ENCODE measurements at places on chromosomes 6 and 20.

DNA sequence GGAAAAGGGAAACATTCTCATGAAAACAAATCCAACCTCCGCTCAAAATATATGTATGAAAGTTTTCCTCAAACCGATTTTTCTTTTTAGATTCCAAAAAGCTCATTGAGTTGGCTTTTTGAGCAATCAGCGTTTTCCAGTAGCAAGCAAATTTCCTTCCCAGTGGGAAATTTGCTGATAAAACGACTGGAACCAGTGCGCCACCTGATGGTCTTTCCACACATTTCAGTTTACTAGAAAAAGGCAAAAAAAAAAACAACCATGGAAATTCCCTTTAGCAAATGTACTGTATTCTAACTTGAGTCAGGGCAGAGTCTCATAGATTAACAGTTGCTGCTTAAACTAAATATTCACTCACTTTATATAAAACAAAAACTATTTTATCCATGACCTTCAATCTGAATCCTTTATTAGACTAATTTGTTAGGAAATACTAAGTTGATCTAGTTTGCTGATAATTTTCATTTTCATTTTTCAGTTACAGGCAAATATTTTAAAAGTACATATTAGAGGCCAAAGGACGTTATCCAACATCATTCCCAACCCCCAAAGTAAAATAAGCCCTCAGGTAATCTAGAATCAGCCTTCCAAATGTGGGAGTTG is 271.5 kb downstream of the FOXA2 start:
- no peak for DNase-seq

DNA sequence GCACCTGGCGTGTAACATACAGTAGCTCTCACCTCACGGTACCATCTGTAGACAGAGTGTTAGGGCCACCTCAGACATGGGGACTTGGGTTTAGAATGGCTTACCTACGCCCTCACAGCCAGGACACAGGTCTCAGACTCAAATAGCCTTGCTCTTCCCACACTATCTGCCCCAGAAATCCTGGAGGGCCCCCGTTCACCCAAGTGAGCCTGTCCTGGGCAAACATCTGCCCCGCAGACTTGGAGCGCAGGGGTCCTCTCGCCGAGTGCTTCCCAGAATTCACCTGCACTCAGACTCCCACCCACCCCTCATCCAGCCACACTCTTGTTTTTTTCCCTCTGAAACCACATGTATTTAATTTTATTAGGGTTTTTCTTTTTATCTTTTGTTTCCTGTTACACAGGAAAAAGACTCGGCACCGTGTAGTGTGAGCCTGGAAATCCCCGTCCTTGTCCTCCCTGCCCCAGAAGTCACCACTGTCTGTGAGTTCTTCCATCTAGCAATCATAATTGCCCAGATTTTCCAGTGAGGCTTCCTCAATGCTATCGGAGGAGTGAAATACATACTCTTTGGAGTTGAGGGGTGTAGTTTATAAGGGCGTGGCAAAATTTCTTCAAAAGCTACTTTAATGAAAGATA is 17.1 kb upstream of the MAP1LC3A start:
- no peak for DNase-seq

DNA sequence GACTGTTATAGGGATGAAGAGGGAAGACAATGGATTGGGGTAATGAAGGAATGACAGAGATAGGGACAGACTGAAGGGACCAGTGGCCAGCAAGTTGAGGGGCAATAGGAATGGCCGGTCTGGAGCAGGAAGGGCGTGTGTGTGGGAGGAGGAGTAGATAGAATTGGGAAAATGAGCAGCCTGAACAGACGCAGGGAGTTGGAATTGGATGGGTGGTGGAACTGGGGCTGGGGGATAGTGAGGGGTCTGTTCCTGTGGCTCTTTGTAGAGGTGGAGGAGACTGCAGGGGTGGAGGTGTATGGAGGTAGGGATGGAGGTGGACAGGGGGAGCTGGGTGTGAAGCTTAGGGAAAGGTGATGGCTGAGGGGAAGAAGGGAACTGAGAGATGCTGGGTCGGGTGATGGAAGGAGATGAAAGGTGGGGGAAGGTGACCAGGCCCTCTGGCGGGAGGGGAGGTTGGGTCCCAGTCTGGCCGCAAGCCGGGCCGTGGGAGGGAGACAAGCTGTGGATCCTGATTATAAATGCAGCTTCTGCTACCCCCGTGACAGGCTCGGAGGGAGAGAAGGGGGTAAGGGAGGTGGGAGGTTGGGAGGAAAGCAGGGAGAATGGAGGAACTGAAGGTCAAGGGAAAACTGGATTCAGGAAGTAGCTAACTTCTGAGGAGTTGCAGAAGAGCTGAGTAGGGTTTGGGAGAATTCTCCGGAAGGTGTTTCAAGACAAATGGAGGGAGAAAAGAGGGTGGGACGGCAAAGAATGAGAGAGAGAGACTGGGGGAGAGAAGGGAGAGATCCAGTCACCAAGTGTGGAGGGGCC is 5.2 kb downstream of the SYNGAP1 start:
- no peak for DNase-seq

DNA sequence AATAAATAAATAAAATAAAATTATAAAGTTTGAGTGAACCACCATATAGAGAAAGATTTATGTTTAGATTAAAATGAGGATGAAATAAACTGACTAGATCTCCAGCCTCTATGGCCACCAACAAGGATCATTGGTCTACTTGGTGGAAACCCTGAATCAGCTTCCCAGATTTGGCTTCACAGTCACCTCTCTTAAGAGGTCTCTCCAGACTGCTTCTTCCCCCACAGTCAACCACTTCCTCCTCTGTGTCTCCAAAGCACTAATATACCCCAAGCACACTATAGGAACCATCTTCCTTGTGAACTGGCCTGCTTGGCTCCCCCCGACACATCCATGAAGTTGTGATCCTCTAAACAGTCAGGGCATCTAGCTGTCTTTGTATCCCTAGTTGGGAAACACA is 529.6 kb upstream of the RNF217 start:
- DNase-seq = no peak

DNA sequence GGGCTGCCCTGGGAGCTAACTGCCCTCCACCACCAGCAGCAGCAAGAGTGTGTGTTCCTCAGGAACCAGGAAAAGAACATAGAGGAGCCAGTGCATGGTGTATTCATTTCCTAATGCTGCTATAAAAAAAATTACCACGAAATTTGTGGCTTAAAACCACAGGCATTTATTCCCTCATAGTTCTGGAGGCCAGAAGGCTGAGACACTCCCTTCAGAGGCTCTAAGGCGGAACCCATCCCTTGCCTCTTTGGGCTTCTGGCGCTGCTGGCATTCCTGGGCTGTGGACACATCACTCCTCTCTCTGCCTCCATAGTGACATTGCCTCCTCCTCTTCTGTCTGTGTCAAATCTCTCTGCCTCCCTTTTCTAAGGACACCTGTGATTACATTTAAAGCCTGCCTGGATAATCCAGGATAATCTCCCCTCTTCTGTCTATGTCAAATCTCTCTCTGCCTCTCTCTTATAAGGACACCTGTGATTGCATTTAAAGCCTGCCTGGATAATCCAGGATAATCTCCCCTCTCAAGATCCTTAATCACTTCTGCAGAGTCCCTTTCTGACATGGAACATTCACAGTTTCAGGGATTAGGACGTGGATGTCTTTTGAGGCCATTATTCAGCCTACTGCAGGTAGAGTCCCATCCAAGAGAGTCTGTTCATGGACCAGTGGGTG is 54.7 kb downstream of the NDUFAF5 start:
- no peak for DNase-seq

- DNase-seq = no peak
Measured at GRCh38 chr20:13396022-13396421, 174.9 kb downstream of the ISM1 start.

DNA sequence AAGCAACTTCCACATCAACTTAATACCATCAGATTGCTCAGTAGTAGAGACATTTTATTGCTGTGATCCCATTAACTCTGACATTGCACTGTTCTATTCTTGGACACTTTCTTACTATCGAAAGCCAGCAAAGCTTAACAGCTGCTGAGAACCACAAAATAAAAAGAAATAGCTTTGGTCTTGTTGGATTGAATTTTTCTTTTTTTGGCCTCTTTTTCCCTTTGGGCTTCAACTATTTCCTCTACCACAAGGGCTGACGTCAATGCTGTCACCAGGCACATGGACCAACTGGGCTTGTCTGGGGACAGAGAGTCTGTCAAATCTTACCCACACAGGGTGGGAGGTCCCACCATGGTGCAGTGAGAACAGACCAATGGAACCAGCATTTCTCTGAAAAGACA is 63.4 kb upstream of the ENPP5 start:
- no peak for DNase-seq

GRCh38 chr6:6597682-6598081 is 9.2 kb downstream of the LY86 start:
- DNase-seq = no peak

GRCh38 chr6:159887146-159887545 is 3.6 kb upstream of the MAS1 start:
- no peak for DNase-seq

DNA sequence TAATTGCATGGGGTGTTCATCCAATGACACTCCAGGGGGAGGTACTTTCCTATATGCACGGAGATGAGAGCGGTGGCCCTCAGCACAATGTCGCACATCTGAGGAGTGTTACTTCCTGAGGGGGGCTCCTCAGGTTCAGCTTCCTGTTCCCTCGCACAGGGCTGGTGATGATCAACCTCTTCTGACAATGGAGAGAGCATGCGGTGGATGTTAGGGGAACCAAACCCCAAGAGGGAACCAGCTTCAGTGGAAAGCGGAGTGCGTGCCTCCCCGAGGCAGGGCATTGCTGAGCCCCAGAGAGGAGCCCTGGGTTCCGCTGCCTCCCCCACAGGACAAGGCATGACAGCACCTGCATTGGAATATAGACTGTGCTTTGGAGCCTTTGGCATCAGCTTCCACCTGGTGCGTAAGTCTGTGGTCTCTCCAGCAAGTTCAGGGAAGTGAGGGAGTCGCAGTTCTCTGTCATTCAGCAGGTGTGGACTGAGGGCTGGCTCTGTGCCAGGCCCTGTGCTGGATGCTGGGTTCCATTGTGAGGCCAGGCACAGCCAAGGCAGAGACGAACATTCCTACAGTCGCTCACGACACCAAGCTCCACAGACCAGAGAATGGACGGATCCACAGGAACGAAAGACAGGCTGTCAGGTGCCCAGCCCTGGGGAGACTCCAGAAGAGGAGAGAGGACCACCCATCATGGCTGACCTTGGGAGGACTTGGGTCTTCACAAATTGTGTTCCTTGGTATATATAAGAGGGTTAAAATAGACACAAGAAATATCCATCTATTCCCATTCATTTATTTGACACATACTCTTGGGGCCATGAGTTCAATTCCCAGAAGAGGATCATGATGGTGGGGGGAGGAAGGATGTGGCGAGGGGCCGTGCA is 3.9 kb upstream of the ZNF831 start:
- DNase-seq = no peak

Measured in left forelimb (tissue), 1 donor.